ENCODE measurements at places on chromosomes 5 and 9.

DNA sequence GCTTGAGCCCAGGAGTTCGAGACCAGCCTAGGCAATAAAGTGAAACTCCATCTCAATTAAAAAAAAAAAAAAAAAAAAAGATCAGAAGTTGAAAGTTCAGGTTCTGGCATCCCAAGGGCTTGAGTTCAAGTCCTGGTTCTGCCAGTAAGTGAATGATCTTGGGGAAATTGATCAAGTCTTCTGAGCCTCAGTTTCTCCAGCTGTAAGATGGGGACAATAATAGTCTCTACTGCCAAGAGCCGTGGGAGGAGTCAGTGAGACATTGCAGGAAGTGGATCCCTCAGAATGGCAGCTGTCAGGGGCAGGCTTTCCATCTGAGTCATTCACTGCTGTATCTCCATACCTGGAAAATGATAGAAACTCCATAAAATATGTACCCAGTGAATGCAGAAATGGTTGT is 37.8 kb upstream of the FUBP3 start:
- no peak for DNase-seq

DNA sequence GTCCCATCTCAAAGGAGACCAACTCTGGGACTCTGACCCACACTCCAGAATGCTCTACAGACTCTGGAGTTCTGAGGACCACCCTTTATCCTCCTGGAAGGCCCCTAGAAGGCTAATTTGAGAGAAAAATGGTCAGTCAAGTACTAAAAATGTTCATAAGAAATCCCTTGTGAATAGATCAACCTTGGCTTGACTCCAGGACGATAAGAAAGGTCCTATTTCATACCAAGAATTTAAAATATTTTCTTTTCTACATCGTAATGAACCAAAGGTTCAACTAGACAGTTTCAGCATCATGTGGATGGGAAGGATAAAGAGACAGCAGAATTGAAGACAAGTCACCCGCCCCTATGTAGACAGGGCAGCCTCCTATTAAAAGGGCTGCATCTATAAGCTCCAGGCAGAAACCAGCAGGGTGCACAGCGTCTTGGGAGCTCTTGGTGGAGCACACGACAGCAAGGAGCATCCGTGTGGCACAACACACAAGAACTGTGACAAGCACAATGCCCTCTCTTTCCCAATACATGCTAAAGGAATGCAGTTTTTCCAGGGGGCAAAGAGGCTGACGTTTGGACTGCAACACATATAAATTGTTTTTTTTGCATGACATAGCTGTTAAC is 38.3 kb downstream of the RASEF start:
- DNase-seq, result no peak

DNA sequence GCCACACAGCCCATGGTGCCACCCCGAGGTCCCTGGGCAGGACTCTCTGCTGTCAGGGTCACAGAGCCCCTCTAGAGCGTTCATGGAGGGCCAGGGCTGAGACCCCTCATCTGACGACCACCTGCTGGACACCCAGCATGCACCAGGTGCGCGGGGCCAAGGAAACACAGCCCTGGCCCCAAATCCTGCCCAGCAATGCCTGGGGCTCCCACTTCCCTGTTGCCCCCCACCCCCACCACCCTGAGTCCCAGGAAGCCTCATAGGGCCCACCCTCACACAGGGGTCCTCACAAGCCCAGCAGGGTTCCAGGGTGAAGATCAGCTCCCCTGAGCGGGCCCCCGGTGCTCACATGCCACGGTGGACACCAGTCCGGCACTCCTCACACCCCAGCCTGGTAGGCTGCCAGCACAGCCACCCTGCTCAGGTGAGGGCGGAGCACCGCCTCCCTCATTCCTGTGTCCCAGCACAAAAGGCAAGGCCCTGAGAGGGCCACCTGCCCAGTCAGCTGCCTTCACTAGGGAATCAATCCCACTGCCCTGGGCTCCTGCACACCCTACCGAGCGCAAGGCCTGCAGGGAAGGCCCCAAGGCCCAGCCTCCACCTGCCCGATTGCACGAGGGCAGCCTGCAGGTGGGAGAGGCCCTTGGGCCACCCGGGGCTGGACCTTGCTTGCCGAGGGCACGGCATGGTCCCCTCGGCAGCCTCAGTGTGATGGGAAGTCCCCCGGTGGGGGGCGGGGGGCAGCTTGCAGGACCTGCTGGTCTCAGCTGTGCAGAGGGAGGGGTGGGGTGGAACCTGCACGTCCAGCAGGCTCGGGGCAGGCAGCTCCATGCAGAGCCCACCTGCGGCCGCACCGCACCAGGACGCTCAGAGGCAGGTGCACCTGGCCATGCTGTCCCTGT is 56.4 kb upstream of the UBAC1 start:
- no peak for DNase-seq

DNA sequence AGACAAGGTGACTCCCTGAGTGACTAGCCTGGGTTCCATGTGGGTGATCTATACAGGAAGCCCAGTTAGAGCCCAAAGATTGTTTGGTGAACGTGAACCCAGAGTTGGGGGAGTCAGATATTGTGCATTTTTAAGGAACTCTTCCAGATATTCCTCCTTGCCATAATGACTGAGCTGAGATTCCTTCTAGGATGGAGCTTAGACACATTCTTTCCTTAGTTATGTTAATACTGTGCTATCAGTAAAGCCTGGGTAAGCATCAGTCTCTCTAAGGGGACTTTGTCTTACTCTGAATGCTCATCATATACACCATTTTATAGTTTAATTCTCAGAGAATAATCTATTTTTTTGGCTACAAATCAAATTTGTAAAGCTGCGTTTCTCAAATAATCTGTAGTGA is 68.1 kb downstream of the FOXB2 start:
- DNase-seq, result no peak

- DNase-seq, result no peak
These were observed 2200.4 kb upstream of the C9orf72 start for GRCh38 chr9:29773676-29774075.

- DNase-seq, result no peak
These were observed 50.7 kb downstream of the ATG10 start for GRCh38 chr5:82022499-82022898.

DNA sequence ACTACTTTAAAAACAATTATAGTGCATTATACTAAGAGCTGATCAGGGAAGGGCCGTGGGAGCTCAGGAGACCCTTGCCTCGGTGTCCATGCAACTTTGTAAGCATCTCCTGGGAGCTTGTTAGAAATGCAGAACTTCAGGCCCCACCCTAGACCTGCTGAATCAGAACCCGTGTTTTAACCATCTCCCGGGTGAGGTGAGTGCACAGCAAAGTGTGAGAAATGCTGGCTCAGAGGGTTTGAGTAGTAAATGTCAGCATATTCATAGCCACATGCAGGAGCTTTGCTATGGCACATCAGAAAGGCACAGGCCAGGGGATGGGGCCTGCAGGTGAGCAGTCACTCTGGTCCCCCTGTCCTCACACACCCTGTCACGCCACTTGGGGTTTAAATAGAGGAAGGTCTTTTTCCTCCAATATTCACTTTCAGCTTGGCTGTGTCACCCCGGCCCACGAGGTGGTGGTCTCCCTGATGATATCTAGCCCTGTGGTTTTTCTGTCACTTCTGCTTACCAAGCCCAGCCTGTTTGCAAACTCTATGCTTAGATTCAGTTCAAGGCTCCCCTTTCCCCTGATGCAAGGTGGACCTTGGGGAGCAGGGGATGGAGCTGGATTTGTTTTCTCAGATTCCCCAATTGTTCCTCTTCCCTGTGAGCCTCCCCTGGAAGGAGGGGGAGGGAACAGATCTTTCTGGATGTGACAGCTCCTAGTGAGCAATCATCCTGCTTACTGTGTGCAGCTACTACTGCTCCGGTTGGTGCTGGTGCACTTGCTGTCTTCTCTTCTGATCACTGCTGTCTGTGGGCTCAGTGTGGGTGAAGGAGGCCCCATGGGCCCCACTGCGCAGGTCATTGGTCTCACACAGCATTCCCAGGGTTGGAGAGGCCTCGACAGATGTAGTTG is 51.8 kb upstream of the TGFBR1 start:
- DNase-seq, result no peak

Measured in GM13977 (cell line).